ENCODE measurements at places on chromosomes 3 and 15.

- DNase-seq: no peak
These were observed 20.8 kb downstream of the CORO2B start for GRCh38 chr15:68599560-68600071.

- DNase-seq: no peak
These were observed 46.8 kb downstream of the LSM3 start for GRCh38 chr3:14225421-14225820.

DNA sequence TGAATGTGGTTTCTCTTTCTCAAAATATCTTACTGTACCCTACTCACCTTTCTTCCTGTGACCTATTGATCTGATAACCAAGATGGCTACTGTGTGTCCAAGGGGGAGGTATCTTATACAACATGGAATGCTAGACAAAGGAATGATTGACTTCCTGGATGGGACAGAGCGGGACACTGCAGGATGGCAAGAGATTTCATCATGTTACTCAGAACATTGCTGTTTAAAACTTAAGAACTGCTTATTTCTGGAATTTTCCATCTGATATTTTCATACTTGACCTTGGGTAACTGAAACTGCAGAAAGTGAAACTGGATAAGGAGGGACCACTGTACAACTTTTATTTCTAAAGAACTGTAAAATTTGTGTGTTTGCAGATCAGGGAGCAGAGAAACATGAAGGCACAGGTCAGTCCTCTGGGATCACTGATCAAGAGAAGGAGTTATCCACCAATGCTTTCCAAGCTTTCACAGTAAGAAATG lies 18.5 kb downstream of the CNOT10 start:
- no peak for DNase-seq

- no peak for DNase-seq
These were observed 1.5 kb downstream of the ZNF639 start for GRCh38 chr3:179324270-179324754.

DNA sequence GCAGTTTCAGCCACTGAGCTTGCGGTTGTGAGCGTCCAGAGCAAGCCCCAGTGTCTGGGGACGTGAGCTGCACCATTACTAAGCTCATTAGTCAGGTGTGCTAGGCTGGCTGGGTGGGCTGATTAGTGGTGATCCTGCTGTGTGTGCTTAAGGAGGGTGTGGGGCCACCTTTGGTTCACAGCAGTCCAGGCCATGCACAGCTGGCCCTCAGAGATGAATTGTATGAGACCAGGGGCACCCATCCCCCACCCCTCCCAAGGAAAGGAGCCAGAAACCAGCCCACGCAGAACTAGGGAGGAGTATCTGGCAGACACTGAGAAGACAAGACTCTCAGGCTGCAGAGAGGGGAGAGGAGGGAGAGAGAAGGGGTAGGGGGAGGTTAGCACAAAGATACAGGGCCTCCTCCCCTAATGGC lies 3.8 kb downstream of the TYRO3 start:
- DNase-seq: no peak

- no peak for DNase-seq
These were observed 76.1 kb downstream of the ADAMTS17 start for GRCh38 chr15:100265641-100266035.

DNA sequence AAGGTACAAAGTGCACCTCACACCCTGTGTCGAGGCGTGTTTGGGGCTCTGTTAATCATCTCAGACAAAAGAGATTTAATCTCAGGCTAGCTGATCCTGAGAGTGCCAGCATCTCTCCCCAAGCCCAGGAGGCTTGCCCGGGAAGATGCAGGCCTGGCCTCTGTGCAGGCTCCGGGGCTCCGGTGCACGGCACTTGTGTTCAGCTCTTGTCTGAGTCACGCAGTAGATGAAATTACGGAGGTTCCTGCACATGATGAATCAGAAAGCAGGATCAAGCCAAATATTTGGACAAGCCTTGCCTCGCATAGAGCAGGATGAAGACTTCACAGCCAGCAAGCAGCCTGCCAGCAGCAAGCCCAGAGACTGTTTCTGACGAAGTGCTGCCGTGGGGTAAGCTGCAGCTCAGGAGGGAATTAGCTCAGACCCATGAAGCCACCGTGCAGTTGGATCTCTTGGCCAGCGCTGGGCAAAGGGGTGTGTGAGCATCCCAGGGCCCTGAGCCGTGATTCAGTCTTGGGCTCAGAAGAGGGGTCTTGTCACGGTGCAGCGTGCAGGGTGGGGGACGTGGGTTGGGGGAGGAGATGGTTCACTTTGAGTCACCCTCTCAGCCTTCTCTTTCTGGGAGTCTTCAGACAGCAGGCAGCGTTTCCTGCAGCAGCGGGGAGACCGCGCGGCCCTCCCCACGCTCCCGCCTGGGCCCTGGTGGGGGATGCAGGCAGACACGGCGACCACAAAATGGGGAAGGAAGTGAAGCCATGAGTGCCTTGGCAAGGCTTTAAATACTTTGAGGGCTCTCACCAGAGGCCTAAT lies 89.2 kb upstream of the MEF2A start:
- peak; percentile 57 for DNase-seq

GRCh38 chr3:65871305-65872141 lies 167.2 kb downstream of the MAGI1 start:
- DNase-seq: peak; percentile 40

GRCh38 chr3:14170531-14171159 lies 7.8 kb downstream of the XPC start:
- DNase-seq: no peak

DNA sequence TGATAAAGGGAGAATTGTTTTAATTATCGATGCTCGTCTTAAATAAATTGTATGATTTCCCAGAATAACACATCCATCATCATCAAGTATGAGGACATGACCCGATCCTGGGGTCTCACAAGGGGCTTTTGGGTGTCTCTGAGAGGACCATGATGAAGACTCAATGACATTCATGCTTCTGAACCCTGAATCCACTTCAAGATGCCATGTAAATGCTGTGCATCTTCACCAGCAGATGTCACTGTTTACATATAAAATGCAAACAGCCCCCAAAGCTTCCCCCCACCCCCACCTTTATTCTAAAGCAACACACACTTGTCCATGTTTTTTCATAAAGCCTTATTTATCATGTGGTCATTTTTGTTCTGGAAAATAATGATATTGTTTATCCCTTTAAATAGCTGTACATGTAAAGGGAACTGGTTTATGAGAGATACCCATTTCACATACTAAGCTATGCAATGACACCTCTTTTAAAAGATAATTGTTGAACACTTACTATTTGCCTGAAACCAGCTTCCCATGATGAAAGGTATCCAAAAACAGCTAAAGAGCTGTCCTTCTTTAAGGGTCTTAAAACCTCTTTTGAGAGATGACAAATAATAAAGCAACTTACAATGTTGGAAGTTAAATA lies 69.7 kb upstream of the UBE3A start:
- DNase-seq: no peak

DNA sequence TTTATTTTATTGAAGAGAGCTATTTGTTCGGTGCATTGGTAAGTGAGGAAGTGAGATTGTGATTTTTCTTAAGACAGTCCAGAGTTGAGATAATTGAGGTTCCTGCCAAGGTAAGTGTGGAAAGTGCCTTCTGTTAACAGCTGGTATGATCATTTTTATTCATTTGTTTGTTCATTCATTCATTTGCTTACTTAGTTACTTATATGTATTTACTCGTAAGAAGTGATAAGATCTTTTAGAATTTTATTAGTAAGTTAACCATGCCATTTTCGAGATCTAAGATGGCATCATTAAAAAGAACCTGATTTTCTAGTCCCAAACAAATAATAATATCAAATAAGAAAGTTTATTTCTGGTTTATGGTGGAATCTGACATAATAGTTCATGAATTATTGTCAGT lies 150.0 kb downstream of the GHSR start:
- DNase-seq: no peak

DNA sequence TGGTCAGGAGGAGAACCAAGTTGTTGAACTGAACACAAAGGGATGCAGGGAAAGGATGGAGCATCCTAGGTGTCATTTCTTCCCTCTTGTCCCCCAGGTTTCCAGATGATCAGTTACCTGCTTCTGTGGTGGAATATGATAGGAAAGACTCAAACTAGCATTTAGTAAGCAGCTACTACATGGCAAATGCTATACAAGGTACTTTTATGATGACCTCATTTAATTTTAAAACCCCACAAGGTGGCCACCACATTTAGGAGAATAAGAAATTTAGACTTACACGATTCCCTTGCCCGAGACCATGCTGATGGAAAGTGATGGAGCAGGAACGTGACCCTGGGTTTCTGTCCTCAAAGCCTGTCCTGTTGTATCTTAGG lies 40.9 kb downstream of the CCR4 start:
- no peak for DNase-seq

- DNase-seq: no peak
These were observed 105.7 kb downstream of the IGF1R start for GRCh38 chr15:98753726-98754656.

DNA sequence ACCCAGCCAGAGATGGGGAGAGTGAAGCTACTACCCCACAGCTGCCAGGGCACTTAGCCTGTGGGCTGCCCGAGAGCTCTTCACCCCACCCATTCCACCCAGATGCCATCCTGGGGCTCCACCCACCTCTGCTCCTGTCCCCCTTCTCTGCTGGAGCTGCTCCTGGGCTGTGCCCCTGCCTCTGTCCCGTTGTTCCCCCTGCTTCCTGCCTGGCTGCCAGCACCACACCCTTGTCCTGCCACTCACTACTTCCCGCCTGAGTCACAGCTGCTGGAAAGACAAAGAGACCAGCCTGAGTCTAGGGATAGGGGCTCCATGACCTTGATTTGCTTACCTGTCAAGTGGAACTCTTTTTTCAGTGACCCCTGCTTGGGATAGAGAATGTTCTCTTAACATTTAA lies 12.4 kb downstream of the GNAI2 start:
- no peak for DNase-seq

DNA sequence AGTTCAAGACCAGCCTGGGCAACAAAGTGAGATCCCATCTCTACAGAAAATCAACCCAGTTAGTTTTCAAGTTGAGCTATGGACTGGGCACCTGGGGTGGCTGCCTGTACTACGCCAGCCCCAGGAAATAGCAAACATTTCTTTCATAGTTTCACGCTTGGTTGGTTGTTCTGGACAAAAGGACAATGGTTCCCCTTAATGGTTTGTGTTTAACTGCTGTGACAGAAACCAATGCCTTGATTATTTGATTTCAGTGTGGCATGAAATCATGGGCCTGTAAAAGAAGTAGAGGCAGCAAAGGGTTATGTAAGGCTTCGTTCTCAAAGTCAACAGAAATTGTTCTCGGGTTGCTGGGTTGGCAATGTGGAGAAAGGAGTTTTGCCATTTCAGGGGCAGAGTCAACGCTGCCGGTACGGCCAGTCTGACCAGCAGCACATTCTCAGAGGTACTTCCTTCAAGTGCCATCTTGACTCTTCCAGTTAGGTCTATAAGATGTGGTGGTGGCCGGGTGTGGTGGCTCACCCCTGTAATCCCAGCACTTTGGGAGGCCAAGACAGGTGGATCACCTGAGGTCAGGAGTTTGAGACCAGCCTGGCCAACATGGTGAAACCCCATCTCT lies 12.7 kb downstream of the LCMT2 start:
- no peak for DNase-seq

DNA sequence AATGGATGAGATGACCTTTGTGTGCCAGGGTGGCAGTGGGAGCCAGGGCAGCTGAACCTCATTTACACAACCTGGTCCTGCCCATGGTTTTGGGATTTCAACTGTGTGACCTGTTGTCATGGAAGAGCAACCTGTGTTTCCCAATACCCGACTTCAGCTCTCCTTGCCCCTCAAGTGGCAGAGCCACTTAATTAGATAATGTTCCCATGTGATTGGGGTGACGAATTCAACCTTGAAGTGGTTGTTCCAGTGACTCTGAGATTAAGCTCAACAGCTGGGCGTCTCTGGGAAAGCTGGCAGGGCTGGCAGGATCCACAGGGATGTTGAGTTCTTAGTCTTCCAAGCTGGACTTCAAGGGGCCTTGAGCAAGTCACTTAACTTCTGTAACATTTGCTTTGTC lies 71.0 kb downstream of the THSD4 start:
- DNase-seq: no peak

GRCh38 chr3:172749230-172749965 lies 1.1 kb upstream of the ECT2 start:
- no peak for DNase-seq

DNA sequence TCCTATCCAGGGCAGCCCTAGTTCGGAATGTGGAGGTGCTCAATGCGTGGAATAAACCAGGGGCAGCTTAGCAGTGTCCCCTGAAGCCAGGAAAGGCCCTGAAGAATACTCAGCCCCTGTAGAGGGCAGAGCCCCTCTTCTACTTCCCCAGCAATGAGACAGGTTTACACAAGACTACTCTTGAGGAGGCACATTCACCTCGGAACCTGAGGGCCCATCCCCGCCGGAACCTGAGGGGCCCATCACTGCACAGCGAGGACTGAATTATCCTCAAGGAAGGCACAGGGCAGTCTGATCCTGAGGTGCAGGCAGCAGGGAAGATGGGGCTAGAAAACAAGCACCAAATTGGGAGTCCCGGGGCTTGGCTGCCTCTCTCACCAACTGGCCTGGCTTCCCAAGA lies 22.2 kb downstream of the CCDC13 start:
- DNase-seq: no peak

DNA sequence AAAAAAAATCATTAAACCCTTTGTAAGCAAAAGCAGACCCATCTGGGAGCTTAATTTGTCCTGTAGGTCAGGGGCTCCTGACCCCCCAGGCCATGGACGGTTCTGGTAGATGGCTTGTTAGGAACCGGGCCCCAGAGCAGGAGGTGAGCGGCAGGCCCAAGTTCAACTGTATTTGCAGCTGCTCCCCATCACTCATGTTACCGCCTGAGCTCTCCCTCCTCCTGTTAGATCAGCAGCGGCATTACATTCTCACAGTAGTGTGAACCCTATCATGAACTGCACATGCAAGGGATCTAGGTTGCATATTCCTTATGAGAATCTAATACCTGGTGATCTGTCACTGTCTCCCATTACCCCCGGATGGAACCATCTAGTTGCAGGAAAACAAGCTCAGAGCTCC lies 60.7 kb downstream of the FSIP1 start:
- no peak for DNase-seq

- peak; percentile 70 for DNase-seq
These were observed 752 bp downstream of the C15orf39 start for GRCh38 chr15:75202251-75203016.

- DNase-seq: no peak
These were observed 2.2 kb downstream of the GPR149 start for GRCh38 chr3:154427685-154428285.

- no peak for DNase-seq
These were observed 50.6 kb downstream of the AGTR1 start for GRCh38 chr3:148748283-148748682.

GRCh38 chr3:72150634-72151412 lies 365.9 kb upstream of the PROK2 start:
- no peak for DNase-seq

- no peak for DNase-seq
These were observed 381.2 kb upstream of the WNT5A start for GRCh38 chr3:55868347-55868746.

DNA sequence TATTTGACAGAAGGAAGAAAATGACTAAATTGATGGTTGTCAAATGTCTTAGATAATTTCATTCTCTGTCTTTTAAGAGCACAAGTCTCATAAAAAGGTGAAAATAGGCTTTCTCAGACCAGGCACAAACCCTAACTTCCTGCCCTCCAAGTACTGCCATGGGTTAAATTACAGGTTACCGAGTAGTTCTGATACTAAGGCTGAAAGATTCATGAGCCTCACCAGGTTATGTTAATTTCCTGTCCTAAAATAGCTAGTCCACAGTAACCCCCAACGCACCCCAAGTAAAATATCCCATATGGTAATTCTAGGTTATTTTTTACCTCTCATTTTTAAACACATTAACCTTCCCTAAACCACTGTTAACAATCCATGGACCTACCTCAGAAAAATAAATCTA lies 42.0 kb downstream of the GSK3B start:
- no peak for DNase-seq

All from breast epithelium (tissue), 4 donors.